ENCODE measurements at places on chromosomes 1 and 21. TPM values are rescaled to one million over a fixed set of nuclear protein-coding genes. Genes with fewer than 3 reads are reported as not detected.

ZNF695 gene
- total RNA-seq, result not detected

FAM167B gene
- total RNA-seq, result 1.1 TPM

ATPAF1 gene
- 155 TPM for total RNA-seq

OVAAL gene
- not detected for total RNA-seq

HES3 gene
- total RNA-seq, result not detected

ACKR1 gene
- total RNA-seq, result 22.8 TPM

GNAT2 gene
- not detected for total RNA-seq

SPATA1 gene
- total RNA-seq, result not detected

LDLRAD2 gene
- not detected for total RNA-seq

HPDL gene
- 2.3 TPM for total RNA-seq

CRYAA gene
- not detected for total RNA-seq

YBX1 gene
- total RNA-seq, result 1,251 TPM

HSPA6 gene
- 0.25 TPM for total RNA-seq

RERE gene
- total RNA-seq, result 105 TPM

OR2T33 gene
- not detected for total RNA-seq

NR5A2 gene
- total RNA-seq, result 1.9 TPM

GPR25 gene
- total RNA-seq, result 0.24 TPM

DNAJC8 gene
- 56.1 TPM for total RNA-seq

SELL gene
- 0.55 TPM for total RNA-seq

CNR2 gene
- total RNA-seq, result not detected

GNG12 gene
- total RNA-seq, result 22.6 TPM

NOS1AP gene
- total RNA-seq, result 0.40 TPM

FGR gene
- total RNA-seq, result 4.0 TPM

CLDN19 gene
- total RNA-seq, result 0.20 TPM

ZFP69 gene
- 0.29 TPM for total RNA-seq

TRIM67 gene
- total RNA-seq, result not detected

GRHL3 gene
- total RNA-seq, result not detected

DRAXIN gene
- not detected for total RNA-seq

COL11A1 gene
- 0.53 TPM for total RNA-seq

NECTIN4 gene
- total RNA-seq, result not detected

ITGB2 gene
- 41.7 TPM for total RNA-seq

TIAM1 gene
- 0.85 TPM for total RNA-seq

NCF2 gene
- total RNA-seq, result 5.0 TPM

SNRNP40 gene
- 23.0 TPM for total RNA-seq
